NCI-H1105 (cell line): ENCODE measurements at places on chromosomes 7 and 10.

GRCh38 chr10:23253780-23254179 lies 61.7 kb downstream of the PTF1A start:
- no peak for DNase-seq

GRCh38 chr7:108459922-108460551 lies 3.8 kb upstream of the NRCAM start:
- peak; percentile 42 for DNase-seq

DNA sequence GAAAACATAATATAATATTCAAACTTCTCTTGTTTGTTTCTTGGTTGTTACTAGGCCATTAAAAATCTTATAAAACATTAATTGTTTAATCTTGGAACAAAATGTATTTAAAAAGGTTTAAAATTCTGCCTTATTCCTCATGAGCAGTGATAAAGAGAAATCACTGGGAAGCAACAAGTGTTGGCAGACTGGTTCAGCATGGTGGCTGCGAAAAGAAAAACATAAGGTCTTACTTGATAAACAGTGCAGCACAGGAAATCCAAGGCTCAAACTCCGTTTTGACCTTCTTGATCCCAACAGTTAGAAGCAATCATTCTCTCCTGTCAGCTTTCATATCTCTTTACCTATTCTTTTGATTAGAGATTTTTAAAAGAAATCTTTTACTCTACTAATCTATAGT lies 530.8 kb downstream of the CNTNAP2 start:
- DNase-seq, result no peak

DNA sequence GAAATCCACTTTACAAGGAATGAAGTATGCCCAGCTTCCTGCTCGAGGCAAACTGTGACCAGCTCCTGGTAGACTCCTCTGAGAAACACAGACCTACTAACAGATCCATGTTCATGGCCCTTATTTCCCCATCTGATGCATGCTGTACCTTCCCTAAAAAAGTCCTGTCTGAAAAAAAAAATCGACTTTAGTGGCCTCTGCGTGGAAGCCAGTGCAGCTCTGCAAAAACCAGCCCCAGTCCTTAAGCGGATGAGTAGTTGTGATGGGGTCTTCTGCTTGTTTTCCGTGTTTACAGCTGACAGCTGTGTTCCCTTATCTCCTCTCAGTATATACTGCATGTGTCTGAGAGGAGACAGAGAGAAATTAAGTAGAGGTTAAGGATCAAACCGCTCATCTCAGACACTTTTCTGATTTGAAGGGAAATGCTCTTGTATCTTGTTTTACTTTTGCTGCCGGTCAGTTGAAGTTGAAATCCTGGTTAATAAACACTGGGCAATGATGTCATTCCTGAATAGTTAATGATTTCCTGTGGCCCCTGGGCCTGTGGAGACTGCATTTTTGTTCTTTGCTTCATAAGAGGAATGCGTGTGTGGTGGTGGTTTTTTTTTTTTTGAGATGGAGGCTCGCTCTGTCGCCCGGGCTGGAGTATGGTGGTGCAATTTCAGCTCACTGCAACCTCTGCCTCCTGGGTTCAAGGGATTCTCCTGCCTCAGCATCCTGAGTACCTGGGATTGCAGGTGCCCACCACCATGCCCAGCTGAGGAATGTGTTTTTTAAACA lies 67.6 kb downstream of the DOCK1 start:
- DNase-seq, result no peak

DNA sequence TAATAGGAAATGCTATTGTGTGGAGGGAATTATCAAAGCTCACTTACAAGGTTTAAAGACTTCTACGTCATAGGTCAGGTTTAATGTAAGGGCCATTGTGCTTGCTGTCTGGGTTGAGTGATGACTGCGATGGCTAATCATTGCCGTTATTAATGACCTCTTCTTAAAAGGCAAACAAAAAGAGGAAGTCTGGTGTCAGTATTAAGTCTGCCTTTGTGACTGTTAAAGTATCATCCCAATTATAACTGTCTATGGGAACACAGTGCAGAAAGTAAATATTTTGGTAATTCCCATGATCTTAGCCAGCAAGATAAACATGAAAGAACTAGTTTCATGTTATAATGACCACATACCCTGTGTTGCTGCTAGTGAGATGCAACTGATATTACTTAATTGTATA lies 382.4 kb downstream of the BBS9 start:
- DNase-seq, result no peak

GRCh38 chr10:68721673-68722335 lies 765 bp downstream of the CCAR1 start:
- DNase-seq, result no peak

DNA sequence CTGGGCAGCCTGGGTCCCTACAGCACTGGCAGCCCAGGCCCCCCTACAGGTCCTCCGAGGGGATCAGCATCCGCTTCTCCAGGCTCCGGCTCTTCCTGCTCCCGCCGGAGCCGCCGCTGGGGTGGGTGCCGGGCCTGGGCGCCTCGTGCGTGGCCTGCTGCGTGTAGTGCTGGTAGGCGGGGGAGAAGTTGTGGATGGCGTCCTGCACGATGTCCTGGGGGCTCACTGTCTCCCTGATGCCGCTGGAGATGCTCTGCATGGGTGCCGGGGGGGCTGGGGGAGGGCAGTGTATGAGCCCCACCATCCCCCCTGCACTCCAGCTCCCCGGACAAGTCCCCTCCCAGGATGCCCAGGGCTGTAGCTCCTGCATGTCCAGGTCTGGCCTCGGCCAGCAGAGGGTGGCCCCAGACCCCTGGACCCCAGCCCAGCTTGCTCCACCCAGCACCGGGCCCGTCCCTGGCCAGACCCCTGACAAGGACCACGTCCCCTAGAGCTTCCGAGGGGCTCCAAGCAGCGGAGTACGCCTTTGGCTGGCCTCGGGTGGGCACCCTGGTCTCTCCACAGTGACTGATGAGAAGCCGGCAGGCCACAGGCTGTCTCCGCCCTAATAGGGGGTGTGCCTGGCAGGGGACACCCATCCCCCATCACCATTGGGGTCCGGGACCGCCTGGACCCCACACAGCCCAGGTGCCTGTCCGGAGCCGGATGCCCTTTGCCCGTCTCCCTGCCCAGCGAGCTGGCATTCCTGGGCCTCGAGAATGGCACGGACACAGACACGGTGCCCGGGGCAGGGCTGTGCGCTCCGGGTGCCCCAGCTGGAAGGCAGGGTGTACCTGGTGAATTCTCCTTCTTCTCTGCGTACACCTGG lies 8.9 kb downstream of the TMEM184A start:
- no peak for DNase-seq

DNA sequence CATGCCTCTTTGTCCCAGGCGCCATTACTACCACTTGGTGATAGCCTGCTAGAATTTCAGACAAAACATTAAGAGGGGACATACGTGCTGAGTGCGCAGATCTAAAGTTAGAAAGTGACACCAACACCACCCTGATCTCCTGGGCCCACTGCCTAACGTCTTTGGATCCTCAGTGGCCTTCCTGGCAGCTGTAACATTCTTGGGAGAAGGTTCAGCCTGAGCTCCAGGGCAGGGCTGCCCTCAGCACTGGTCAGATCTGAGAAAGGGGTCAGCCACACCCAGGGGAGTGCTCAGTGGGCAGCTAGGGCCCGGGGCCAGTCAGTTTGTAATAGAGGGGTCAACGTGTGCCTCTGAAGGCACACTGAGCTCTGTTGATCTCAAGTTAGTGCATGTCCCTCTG lies 48.4 kb downstream of the ZCCHC24 start:
- no peak for DNase-seq

- no peak for DNase-seq
These were observed 51.9 kb upstream of the TM9SF3 start for GRCh38 chr10:96638696-96639095.
